ENCODE measurements at places on chromosomes 16 and 17.
A peak's percentile ranks its signal among the peaks of the same experiment; 100 is the strongest.

GRCh38 chr16:74372369-74372768 lies 3.7 kb upstream of the NPIPB15 start:
- DNase-seq: no peak

- DNase-seq: no peak
Observed at GRCh38 chr17:7790150-7790549, 43.9 kb upstream of the KDM6B start.

- no peak for DNase-seq
Observed at GRCh38 chr16:66247516-66248481, 118.7 kb upstream of the CDH5 start.

GRCh38 chr16:76976101-76976500 lies 214.9 kb upstream of the MON1B start:
- DNase-seq: no peak

- DNase-seq: no peak
Observed at GRCh38 chr16:57409870-57410587, 5.5 kb downstream of the CCL17 start.

GRCh38 chr17:64002658-64003525 lies 4.7 kb downstream of the PRR29 start:
- no peak for DNase-seq

DNA sequence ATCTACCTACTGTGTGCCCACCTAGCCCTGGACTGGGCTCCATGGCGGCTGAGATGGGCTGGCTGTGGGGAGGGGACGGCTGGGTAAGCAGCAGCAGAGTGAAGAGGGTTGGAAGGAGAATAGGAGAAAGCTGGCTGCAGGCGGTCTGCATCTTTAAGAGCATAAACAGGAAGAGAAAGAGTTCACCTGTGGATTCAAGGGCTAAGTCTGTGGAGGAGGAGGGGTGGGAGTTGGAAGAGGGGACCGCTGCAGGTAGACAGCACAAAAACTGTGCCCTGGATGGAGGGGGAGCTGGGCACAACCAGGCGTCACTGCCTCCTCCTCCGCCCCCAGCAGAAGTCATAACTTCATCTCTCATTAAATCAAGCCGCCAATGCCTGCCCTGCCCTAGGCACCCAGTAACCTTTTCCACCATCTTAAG lies 677 bp downstream of the SLC13A2 start:
- DNase-seq: no peak

- no peak for DNase-seq
Observed at GRCh38 chr17:40063901-40064531, 1.3 kb downstream of the THRA start.

DNA sequence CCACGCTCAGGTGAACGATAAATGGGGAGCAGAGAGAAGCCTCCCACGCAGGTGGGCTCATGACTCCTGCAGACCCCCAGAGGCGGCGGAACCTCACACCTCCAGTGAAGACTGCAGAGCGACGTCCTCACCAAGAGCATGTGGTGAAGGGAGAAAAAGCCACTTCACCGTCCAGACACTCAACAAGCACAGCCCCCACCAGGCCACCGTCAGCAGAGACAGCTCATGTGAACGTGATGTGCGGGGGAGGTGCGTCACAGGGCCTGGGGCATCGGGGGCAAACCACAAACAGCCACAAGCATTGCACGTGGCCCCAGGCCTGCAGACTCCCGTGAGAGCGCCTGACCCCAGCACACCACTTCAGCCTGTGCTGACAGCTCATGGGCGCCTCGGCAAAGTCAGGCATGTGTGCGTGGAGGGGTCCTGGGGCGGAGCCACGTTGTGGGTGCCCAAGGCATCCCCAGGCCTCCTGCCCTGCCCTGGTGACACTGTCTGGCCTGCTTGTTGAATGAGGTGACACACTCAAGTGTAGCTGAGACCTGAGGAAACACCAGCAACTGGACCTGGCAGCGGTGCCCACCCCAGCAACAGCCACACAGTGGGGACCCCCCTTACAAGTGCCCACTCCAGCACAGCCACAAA lies 19.0 kb downstream of the LMF1 start:
- DNase-seq: no peak

DNA sequence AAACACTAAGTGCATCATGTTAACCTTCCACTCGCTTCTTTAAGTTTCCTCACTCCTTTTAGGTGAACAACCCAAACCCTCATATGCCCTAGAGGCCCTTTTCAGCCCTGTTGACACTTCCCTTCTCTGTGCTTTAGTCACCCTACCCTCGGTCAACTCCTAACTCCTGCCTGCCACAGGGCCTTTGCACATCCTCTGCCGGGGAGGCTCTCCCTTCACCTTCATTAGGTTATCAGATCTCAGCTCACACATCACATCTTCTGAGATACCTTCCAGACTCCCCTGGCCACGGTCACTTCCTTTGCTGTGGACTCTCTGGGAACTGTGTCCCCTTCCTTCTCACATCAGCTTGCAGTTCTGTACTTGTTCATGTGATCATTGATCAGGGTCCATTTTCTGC lies 574.4 kb downstream of the MAF start:
- DNase-seq: no peak

DNA sequence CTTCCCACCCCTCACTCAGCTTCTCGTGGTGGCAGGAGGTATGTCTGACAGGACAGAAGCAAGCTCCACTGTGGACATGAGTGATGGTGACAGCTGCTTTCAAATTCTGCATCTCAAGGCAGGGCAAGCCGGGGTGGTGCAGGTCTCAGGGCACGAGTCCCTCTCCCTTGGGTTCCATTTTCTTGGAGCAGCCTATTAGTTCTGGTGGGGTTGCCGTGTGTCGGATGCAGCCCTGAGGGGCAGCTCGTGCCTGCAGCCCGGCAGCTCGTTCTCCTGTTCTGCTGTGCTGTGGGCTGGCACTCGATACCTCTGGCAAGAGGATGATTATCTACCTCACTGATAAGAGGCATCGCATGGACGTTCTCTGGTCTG lies 16.5 kb upstream of the CLEC18C start:
- no peak for DNase-seq

DNA sequence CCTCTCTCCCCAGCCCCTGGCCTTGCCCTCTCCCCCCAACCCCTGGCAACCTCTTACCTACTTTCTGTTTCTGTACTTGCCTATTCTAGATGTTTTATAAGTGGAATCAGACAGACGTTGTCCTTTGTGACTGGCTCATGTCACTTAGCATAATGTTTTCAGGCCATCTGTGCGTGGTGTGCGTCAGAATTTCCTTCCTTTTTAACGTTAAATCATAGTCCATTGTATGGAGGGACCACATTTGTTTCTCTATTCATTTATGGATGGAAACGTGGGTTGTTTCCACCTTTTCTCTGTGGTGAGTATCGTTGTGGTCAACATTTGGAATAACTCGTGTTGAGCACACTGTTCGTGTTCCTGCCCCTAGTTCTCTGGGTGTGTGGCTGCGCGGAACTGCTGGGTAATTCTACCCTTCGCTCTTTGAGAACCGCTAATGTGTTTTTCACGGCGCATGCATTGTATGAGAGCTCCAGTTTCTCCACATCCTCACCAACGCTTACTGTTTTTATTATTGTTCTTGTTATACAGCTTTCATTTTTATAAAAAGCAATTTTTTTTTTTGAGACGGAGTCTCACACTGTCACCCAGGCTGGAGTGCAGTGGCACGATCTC lies 26.3 kb downstream of the ACTG1 start:
- no peak for DNase-seq

DNA sequence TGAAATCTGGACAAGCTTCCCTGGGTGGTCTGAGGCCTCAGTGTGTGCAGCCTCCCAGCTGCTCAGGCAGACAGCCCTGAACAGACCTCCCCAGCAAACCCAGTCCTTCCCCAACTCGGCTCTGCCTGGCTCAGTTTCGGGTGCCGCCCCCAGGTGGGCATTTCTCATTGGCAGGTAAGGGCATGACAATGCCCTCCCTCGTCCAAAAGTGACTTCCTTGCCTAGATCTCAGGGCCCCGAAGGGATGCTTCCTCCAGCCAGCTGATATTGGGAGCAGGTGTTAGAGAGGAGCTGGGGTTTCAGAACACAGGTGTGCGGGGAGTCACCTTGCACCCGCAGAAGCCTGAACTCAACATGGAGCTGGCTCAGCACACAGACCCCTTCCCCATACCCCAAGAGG lies 3.8 kb upstream of the PPL start:
- no peak for DNase-seq

DNA sequence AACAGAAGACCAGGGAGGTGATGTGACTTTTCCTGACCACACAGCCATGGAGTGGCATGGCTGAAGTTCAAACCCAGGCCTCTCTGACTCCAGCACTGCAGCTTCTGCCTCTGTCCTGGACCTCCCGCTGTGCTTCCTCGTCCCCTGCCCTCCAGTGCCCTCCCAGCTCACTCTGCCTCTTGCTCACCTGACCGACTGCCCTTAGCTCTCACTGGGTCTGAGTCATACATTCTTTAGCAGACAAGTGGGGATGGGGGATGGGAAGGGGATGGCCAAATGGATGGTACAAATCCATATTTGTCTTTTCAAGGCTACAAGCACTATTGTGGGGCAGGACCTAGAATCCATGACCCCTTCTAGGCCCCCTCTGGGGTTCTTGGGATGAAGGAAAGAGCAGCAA lies 33.0 kb downstream of the PITPNM3 start:
- DNase-seq: no peak

- DNase-seq: no peak
Observed at GRCh38 chr16:49282690-49283375, 1.2 kb upstream of the CBLN1 start.

GRCh38 chr17:50708050-50709000 lies 611 bp upstream of the ANKRD40 start:
- DNase-seq: no peak

DNA sequence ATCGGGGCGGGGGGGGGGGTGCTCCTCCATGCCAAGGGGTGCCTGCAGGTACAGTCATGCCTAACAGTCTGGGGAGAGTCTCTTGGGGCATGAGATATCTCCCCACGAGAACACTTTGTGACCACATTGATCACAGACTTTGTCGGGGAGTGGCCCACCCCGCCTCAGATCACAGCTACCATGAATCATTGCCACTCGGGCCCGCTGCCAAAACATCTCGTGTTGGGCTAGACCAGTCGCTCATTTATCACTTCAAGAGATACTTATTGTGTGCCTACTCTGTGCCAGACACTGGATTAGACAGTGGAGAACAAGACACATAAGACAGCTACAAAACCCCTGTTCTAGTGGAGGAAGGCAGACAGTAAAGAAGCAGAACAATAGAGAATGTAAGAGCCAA lies 72.6 kb downstream of the CLEC16A start:
- peak; percentile 84 for DNase-seq

DNA sequence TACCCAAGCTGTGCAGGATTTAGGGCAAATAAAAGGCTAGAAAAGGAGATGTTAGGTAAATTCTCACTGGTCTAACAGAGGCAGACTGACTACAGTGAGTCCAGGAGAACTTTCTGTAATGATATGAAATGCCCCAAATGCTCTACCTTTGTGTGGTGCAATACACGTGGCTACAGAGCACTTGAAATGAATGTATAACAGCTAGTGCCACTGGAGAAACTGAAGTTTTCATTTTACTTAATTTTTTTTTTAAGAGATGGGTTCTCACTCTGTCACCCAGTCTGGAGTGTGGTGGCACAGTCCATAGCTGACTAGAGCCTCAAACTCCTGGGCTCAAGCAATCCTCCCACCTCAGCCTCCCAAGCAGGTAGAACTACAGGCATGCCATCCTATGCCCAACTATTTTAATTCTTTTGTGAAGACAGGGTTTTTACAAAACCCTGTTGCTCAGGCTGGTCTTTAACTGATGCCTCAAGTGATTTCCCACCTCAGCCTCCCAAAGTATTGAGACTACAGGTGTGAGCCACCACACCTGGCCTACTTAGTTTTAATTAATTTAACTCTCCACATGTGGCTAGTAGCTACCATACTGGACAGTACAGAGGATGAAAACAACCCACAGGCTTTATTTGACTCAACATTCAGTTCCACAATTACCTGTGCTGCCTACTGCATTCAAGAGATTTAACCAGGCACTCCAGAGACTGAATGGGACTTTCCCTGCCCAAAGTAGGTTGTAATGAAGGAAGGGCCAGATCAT lies 84.8 kb upstream of the PLEKHM1 start:
- no peak for DNase-seq

DNA sequence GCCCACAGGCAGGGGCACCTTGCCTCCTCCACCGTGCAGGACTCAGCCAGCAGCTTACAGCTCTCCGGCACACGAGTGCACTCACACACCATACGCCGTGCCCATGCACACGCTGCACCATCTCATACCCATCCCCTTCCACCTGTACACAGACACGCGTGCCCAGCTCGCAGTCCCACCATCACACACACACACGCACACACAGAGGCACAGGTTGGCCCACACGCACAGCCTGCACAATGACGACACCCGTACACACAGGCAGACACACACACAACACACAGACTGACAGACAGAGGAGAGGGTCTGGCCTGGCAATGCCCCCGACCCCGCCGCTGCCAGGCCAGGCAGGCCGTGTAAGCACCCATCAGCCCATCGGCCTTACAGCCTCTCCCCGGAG lies 12.1 kb downstream of the CASKIN1 start:
- DNase-seq: no peak

- DNase-seq: no peak
Observed at GRCh38 chr17:14295676-14296075, 5.2 kb upstream of the HS3ST3B1 start.

DNA sequence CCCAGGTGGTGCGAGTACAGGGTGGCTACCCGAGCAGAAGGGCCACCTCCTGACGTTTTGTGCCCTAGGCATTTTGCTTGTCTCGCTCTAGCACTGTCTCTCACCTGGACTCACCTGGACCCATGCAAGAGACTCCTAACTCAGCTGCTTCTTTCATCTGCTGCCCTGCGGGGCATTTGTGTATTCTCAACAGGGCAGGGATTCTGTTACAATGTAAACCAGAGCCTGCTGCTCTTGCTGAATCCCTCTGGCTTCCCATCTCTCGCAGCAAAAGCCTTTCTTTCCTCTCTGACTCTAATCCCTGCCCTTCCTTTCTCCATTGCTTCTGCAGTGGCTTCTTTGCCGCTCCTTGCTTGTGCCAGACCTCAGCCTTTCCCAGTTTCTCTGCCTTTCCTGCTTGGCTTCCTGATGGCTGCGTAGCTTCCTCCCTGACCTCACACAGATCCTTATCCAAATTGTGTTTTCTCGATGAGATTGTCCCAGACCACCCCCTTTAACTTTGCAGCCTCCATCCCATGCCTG lies 10.2 kb downstream of the ARSG start:
- DNase-seq: peak; percentile 95

- no peak for DNase-seq
Observed at GRCh38 chr17:37440424-37440823, 33.7 kb downstream of the TADA2A start.

DNA sequence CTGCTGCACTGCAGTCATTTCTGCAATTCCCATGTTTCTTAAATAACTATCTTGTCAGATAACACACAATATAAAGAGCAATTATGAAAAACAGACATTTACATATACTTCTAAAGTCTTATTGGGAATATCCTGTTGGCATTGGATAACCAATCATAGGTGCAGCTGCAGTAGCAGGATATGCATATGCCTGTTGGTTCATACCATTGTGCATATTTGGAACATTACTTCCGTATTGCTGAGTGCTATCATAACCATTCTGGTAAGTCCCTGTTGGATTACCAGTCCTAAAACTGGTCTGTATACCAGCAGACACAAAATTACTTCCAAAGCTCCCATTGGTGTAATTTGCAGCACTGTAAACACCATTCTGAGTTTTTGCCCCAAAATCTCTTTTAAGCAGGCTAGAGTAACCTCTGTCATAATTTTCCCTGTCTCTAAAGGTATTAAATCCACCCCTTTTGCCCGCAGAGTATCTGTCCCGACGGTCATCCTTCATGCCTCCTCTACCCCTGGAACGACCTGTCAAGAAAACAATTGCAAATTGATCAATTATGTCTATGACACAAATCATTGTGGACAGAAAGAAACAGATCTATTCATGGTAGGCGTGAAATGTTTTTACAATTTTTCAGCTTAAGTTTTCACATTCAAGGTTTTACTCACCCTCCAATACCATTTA lies 3.1 kb upstream of the POLG2 start:
- DNase-seq: no peak

GRCh38 chr17:50128441-50129352 lies 1.3 kb downstream of the SAMD14 start:
- DNase-seq: no peak

Measured in NCI-H345 (cell line).